GM12891 (cell line): ENCODE measurements at places on chromosomes 11 and 22.

- no peak for DNase-seq
These were observed 13.8 kb downstream of the NAA40 start for GRCh38 chr11:63952570-63952969.

GRCh38 chr11:63940786-63941185, 2.0 kb downstream of the NAA40 start:
- no peak for DNase-seq

GRCh38 chr11:114785820-114786219, 107.5 kb downstream of the NXPE2 start:
- DNase-seq, result no peak

DNA sequence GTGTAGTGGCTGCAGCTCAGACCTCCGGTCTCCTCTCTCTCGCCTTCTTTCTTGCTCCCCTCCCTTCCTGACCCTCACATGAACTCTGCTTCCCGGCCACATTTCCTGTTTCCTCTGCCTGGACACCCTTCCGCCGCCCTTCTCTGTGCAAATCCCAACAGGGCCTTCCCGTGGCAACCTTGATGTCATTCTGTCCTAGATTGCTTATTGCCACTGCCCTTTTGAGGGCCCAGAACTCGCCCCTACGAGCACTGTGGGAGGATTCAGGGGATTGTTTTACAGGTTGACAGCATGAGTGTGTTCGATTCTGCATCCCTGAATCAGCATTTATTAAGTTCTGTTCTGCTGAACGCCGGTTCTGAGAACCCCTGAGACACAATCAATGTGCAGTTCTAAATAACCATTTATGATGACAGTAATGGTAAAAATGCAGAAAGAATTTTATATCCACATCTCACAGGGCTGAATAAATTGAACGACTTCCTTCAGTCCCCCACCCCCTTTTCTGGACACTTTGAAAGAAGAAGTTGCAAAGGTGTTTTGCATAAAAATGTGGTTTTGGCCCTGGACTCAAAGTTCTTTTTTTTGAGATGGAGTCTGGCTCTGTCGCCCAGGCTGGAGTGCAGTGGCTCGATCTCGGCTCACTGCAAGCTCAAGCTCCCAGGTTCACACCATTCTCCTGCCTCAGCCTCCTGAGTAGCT, 6.4 kb downstream of the BATF2 start:
- DNase-seq, result no peak

GRCh38 chr22:26172389-26172990, 3.2 kb downstream of the SEZ6L start:
- DNase-seq, result peak; percentile 26

- DNase-seq, result no peak
These were observed 32.6 kb downstream of the TEAD1 start for GRCh38 chr11:12706545-12707499.

GRCh38 chr11:31375879-31376278, 6.2 kb downstream of the DNAJC24 start:
- no peak for DNase-seq

DNA sequence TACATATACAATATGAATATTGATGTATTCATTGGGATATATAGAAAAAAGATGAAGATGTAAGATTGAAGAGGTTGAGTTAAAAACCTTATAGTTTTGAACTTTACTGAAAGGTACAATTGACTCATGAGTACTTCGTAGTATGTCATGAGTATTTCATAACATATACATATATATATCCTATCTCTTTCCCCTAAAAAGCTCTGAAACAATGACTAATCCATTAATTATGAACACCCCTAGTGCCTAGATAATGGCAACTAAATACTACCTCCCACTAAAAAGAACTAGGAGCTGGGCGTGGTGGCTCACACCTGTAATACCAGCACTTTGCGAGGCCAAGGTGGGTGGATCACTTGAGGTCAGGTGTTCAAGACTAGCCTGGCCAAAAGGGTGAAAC, 31.5 kb downstream of the SLC35F2 start:
- no peak for DNase-seq

GRCh38 chr22:32048069-32048468, 5.0 kb downstream of the SLC5A1 start:
- DNase-seq, result no peak

DNA sequence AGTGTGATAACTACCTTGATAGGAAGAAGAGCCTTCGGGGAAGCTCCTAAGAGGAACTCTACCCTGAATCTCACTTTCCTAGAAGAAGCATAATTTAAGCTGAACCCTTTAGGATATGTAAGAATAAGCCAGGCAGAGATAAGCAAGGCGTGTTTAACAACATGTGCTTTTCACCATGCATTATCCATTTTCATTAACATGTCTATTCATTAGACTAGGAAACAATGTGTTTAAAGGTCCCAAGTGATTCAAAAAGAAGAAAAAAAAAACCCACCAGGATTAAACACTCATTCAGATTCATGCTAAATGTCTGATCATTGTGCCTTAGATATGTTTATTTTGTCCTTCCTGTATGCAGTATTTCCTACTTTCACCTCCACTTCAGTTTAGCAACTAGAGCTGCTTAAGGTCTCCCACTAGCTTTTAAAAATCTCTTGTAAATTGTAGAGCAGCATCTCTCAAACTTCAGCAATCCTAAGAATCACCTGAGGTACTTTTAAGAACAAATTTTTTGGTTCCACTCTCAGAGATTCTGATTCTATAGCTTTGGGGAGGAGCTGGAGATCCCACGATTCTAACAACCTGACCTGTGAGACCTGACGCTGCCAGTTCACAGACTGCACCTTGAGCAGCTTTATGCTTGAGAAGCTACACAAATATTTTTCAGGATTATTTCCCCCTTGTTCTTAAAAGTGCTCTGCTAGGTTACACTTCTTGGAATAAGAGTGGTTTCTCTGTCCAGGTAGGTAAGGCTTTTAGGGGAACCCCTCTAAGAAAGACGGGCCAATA, 955.4 kb upstream of the CCDC90B start:
- DNase-seq, result no peak

DNA sequence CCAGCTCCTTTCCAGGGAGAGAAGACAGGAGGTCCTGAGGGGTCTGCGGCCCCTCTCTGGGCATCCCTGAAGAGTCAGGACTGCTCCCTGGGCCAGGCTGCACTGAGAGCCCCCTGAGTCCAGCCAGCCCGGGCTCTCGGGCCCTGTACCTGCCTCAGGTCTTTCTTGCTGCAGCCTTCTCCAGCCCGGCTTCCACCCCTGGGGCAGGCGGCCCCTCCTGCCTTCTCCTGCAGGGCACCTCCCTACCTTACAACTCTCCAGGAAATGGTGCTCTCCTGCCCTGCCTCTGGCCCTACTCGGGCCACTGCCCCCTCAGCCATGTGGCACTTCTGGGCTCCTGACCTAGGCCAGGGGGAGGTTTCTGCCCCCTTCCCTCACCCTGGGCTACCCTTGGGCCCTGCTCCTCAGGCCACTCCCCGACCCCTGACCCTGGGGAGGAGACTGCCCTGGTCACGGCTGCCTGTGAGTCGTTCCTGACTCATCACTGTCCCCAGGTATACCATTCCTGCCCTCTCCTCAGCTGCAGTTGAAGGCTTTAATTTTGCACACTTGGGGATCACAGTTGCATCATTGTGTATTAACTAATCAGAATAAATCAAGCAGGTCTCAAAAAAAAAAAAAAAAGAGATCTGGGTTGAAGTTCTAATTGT, 251.1 kb downstream of the NXPE2 start:
- no peak for DNase-seq

DNA sequence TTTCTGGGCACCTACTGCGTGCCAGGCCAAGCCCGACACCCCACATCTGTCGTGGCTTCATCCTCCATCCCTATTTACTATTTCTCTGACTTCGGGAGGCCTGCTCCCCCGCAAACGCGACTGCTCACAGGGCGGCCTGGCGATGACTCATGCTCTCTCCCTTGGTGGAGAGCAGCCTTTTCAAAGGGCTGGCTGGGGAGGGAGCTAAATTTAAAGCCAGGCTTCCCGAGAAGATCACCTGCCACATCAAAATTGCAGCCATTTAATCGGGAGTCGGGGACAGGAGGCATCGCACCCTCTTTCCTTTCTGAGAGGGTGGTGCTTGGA, 24.9 kb upstream of the SHISAL1 start:
- no peak for DNase-seq

- DNase-seq, result no peak
These were observed 104.7 kb upstream of the PITPNB start for GRCh38 chr22:28023774-28024173.

GRCh38 chr22:25403811-25404471, 160.5 kb upstream of the GRK3 start:
- no peak for DNase-seq

DNA sequence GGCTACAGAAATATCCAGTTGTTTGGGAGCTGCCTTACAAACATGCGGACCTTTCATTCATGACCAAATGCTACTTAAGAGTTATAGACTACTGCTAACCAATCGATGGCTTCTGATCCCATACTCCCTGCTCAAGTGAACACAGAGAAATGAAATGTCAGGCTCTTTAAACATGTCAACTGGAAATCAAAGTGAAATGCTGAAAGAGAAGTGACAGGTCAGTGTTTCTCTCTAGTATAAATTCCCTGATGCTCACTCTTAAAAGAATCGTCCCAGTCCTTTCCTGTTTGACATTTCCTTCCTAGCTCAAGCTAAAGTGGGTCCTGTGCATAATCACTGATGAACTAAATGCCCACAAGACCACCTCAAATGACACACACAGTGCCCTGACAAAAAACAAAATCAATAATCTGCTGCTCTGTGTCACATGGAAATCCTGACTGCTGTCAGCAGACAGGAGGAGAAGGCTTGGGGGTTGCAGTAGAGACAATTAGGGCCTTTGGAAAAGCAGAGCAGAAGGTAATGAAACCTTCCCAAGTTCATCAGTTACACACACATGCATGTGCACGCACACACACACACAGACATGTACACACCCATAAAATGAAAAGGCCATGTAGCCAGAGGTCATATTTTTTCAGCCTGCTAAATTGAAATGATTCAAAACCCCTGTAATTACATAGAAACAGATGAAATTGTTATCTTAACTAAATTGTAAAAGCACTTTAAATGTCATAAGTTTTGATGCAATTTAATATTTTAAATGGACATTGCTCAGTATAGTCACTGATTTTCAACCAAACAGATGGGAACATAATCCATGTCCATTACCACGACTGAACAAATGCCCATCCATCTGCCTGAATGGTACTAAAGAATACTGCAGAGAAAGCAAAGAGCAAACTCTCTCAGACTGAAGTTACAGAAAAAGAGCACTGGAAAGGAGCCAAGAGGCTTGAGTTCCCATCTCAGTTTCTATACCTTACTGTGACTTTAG, 330.7 kb downstream of the TTC28 start:
- no peak for DNase-seq

- DNase-seq, result no peak
These were observed 34.0 kb upstream of the TRPC6 start for GRCh38 chr11:101617735-101618332.

DNA sequence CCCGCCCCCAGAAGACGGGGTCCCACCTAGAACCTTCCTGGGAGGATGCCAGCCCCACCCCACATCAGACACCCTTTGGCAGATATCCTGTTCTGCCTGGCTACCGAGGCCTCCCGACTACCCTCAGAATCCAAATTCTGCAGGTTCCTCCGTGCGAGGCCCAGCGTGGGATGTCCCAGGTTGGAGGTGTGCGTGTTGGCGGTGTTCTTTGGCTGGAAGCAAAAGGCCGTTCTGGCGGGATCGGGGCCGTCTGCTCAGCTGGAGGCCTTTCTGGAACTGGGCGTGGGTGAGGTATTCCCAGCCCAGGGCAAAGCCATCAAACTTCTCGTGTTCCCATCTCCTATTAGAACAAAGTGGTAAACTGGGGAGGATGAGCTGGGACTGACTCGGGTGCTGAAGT, 32.6 kb downstream of the NUP50 start:
- DNase-seq, result no peak

GRCh38 chr11:64088162-64089026, 52.7 kb downstream of the FLRT1 start:
- peak; percentile 50 for DNase-seq

DNA sequence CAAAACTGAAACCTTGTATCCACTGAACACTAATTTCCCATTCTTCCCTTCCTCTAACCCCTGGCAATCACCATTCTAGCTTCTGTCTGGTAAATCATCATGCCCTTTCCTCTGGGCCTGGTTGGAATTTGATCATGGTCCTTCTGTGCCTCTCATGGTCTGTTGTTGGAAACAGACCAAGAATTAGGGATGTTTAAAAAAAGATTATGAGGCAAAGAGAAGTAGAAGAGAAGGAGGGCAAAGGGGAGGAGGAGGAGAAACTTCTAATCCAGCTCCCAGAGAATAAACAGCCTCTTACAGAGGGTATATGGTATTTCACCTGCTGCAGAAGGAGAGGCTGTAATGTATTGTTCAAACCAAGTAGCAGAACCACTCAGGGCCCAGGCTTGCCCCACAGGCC, 10.6 kb downstream of the BCO2 start:
- DNase-seq, result no peak
